CD4-positive, alpha-beta T cell treated with Interferon gamma for 1 hour (primary cell): ENCODE measurements at places on chromosomes 5 and 9.
A peak's percentile ranks its signal among the peaks of the same experiment; 100 is the strongest.

DNA sequence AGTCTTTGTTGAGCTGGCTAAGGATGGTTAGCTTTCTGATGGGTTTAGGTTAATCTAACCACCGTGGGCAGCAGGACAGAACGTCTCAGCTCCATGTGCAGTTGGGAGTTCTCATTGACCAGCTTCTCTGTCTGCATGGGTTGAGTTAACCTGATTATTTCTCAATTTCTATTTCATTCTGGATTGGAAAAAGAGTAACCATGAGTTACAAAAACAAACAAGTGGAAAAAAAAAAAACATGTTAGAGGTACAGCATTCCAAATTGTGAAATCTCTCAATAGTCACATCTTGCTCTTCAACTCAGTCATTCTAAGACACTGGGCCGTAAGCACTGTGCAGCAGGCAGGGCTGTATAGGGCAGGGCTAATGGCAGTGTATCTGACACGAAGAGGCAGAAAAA is 343.7 kb upstream of the KLF4 start:
- DNase-seq = no peak

DNA sequence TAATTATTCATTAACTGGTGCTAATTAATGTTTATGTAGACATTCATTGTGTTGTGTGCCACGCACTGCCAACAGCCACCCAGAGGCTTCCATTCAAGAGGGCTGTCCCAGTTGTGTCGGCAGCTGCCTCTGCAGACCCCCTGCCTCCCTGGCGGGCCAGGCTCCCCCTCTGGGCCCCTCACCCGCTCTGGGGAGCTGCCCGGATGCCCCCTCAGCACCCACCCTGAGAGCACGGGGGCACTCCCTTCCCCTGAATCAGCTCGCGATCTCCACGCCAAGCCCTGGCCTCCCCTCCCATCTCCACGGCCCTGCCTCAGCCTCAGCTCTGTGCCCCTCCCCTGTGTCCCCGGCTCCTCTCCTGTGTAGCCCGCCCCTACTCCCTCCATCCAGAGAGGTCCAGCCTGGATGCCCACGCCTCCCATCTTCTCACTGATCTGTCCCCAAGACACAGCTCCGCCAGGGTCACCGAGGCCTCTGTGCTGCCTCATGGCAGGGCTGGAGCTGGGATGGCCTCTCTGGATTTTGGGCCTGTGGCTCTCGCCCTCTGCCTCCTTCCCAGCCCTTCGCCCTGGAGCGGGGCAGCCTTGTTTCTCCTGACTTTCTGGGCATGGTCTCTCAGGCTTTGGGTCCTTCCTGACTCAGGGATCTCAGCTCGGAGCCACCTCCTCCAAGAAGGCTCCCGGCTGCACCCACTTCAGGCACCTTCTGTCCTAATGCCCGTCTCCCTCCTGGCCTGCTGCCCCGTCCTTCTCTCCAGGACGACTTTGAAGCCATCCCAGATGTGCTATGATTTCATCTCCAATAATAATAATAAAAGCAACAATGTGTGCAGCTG is 16.0 kb upstream of the SLC9A3 start:
- no peak for DNase-seq

- DNase-seq = no peak
Observed at GRCh38 chr5:855771-856530, 5.2 kb upstream of the ZDHHC11 start.

GRCh38 chr5:120463991-120464626 is at the start of gene PRR16:
Gene PRR16 (plus strand): TSS chr5:120464300.
- peak; percentile 13 for DNase-seq

DNA sequence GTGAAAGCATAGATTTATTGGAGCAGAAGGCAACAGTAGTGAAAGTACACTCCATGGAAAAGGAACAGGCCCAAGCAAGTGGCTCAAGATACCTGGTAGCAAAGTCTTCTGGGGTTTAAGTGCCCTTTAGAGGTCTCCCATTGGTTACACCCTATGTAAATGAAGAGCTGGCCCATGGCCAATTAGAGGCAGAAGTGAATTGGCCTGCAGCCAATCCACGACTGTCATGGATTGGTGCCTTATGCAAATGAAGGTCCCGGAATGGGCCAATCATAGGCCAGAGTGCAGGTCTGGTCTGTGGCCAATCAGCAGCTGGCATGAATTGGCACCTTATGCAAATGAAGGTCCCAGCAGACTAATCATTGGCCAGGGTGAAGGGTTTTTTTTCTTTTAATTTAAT is 64.2 kb upstream of the PCSK5 start:
- no peak for DNase-seq

DNA sequence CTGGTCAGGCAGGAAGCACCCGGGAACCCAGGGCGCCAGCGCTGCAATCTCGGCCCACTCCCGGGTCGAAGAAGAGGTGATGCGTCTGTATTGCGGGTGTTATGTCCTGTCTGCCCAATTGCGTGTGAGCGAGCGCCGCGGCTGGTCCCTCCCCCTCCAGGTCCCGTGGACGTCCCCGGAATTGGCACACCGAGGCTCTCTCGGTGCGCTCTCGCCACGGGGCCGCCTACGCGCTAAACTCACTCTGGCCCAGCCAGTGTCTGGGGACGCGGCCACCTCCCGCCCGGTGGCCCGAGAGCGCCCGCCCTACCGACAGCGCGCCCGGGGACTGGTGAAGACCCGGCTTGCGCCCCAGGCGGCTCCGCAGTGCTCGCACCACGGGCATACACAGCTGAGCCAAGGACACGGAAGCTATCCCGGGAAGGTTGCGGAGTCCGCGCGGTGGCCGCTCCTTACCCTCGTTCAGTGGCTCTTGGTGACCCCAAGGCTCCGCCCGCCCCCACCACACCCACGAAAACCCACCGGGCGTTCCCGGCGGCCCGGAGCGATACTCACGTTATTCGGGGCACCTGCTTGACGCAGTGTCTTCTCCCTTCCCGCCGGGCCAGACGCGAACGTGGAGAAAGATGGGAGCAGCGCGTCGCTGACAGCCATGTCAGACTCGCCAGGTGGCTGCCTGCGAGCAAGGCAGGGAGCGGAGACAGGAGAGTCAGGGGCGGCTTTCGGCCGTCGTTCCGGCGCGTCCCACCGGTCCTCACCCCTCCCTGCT is 1.0 kb downstream of the KLF4 start:
- DNase-seq = peak; percentile 71

GRCh38 chr5:154369682-154370081 is 76.1 kb upstream of the SAP30L start:
- no peak for DNase-seq

DNA sequence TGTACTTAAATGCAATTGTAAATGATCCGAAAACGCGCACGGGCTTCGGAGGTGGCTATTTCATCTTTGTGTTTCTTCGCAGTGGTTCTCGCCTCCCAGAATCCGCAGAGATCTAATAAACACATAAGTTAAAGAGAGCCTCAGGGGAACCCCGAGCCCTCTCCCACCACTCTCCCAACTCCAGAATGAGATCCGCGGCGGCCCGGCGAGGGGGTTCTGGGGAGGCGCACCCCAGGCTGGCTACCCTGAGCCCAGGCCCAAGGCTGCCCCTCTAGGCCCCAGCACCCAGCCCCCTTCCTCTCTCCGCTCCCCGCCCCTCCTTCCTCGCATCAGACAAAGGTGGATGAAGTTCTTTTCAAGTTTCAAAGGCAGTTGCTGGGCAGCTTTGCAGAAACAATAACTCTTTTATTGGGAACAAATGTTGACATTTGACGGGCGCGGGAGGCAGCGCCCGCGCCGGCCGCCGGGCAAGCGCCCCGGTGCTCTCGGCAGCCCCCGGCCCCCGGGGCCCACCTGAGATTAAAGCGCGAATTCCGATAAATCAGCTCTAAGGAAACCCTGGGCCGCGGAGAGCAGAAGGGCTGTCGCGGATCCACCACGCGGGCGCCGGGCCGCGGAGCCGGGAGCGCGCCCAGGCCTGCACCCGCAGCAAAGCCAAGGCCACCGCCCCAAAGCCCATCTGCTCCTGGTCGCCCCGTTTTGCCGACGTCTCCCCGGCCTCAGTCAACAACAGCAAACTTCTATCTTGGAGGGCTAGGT is 8.4 kb downstream of the IRX2 start:
- no peak for DNase-seq

DNA sequence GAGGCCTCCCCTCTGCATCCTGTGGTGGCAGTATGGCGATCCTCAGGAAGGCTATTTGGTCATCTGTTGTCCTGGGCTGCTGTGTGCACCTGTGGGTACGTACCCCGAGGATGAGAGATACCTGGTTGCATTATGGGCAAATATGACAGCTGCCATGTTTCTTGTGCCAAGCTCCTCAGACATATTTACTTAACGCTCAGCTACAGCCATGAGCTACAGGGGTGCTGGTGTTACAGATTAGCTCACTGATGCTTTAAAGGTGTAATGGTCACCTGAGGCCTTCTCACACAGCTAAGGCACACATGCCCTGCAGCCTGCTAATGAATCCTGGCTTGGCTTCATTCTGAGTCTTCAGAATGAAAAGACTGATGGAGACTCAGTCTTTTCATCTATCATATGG is 12.0 kb downstream of the NDST1 start:
- DNase-seq = no peak

DNA sequence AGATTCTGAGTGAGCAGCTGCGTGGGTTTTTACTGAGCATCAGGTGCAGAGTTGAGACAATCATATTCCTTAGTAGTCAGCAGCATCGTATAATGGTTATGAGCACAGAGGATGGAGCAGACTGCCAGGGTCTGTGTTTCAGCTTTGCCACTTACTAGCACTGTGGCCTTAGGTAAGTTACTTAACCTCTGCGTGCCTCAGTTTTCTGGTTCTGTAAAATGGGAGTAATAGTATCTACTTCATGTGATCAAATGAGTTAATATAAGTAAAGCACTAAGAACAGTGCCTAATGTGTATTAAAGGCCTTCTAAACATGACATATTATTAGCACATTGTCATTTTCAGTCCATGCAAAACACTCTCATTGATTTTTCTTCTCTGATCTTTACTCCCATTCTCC is 4.8 kb upstream of the BTF3 start:
- DNase-seq = no peak

DNA sequence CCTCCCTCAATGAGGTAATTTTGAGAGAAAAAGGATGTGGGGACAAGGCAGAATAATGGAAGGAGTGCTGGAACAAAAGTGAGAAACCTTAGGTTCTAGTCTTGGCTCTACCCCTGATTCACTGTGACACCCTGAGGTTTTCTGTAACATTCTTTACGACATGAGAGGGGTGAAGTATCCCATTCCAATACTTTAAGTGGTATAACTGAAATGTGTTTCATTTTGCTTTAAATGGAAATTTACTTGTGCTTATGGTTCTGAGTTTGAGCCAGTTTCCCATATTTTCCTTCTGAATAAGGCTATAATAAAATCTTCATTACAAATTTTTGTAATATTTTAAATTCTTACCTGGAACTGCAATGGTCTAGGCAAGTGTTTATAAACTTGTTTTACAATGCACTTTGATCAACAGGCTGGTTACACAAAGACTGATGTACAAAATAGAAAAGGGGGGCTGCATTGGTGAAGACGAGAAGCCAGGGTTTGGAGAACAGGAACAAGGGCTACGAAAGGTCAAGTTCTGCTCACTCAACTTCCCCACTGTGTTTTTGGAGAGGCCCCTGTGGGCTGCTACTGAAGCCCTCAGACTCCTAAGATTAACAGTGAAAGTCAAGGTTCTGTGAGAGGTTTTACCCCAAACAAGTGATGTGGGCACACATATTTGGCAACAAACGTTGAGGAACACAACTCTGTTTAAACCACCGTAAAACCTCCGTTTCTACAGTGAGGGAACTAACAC is 171.9 kb upstream of the ELL2 start:
- no peak for DNase-seq

- peak; percentile 22 for DNase-seq
Observed at GRCh38 chr5:157511651-157512644, 51.9 kb downstream of the NIPAL4 start.

DNA sequence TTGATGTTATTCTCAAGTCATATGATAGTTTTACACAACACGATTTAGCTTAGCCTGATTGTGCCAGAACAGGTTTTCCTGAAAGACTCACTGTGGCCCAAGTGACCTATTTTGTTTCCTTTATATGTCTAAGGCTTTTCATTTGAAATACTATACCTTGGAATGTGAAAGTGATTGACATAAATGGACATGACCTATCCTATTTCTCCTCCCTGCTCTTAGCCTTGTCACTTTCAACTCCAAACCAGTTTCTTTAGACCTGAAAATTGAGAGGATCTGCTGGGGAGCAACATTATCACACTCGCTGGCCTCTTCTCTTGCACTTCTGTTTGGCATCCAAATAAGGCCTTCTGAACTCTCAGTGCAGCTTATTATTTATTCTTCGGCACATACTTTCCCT is 496.8 kb downstream of the MAT2B start:
- no peak for DNase-seq

- DNase-seq = no peak
Observed at GRCh38 chr5:74167206-74167929, 473.2 kb downstream of the ENC1 start.

GRCh38 chr5:117266280-117266679 is 691.7 kb upstream of the SEMA6A start:
- no peak for DNase-seq

DNA sequence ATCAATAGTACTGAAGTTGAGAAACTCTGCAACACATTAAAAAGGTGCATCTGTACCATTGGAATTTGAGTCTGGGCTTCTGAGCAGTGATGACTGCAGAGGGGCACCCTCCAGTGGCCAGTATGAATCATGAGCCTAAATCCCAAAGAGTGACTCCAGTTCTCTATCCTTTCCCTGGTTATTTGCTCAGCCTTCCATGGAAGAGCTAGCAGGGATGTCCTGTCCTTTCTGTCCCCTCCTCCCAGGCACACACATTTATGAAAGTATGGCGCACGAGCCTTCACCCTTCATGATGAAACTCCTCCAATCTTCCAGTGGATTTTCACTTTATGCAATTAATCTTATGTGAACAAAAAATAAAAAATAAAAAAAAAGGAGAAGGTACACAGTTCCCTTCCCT is 81.0 kb downstream of the ESM1 start:
- DNase-seq = no peak

- no peak for DNase-seq
Observed at GRCh38 chr5:144142824-144143162, 27.7 kb downstream of the YIPF5 start.

DNA sequence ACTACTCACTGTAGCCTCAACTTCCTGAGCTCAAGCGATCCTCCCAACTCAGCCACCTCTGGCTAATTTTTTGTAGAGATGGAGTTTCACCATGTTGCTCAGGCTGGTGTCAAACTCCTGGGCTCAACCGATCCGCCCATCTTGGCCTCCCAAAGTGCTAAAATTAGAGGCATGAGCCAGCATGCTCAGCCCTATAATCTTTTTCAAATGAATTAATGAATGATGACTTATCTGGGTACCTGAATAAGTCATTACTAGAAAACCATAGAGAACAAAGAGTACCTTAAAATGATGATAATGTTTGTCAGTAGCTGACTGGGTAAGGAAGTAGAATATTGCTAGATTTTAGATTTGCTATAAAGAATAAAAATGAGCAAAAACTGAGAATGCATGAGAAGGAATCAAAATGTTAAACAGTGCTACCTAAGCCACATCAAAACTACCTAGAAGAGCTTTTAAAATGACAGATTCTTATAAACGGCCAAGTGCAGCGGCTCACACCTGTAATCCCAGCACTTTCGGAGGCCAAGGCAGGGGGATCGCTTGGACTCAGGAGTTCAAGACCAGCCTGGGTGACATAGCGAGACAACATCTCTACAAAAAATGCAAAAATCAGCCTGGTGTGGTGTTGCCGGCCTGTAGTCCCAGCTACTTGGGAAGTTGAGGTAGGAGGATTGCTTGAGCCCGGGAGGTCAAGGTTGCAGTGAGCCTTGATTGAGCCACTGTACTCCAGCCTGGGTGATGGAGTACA is 13.6 kb downstream of the FNBP1 start:
- no peak for DNase-seq
